A549 treated with GW870086 at 1 μM for 4 hours (cell line): ENCODE measurements at places on chromosomes 13 and 19. TPM values are rescaled to one million over a fixed set of nuclear protein-coding genes. Genes with fewer than 3 reads are reported as not detected.

Gene CALR3
- total RNA-seq: not detected in 5 replicates

Gene TMEM59L
- total RNA-seq: 3.8 to 6.1 TPM (median 5.8 TPM) in 5 replicates

Gene CGB3
- total RNA-seq: 0.38 TPM in 1 of 5 replicates, not detected in the others

Gene GGN
- 0.25 to 0.56 TPM (median 0.28 TPM) in 5 replicates for total RNA-seq

Gene EFNB2
- 3.7 to 4.5 TPM (median 4.2 TPM) in 5 replicates for total RNA-seq

Gene EPS8L1
- total RNA-seq: 5.0 to 6.5 TPM (median 5.9 TPM) in 5 replicates

Gene ARL11
- total RNA-seq: not detected in 5 replicates

Gene C19orf81
- 4.3 to 11.4 TPM (median 10.5 TPM) in 5 replicates for total RNA-seq

Gene PTPRH
- 2.7 to 5.3 TPM (median 5.1 TPM) in 5 replicates for total RNA-seq

Gene IL11
- total RNA-seq: 14.5 to 19.3 TPM (median 18.6 TPM) in 5 replicates

Gene VSTM2B
- total RNA-seq: not detected in 5 replicates

Gene KLF5
- 28.8 to 48.7 TPM (median 43.4 TPM) in 5 replicates for total RNA-seq

Gene KLF2
- total RNA-seq: 16.9 to 30.9 TPM (median 28.7 TPM) in 5 replicates

Gene PLA2G4C
- total RNA-seq: 7.9 to 17.2 TPM (median 10.4 TPM) in 5 replicates

Gene ZNF729
- not detected in 5 replicates for total RNA-seq

Gene MBOAT7
- 115 to 158 TPM (median 153 TPM) in 5 replicates for total RNA-seq

Gene KCNJ14
- 0.97 to 2.1 TPM (median 1.3 TPM) in 5 replicates for total RNA-seq

Gene NCR1
- not detected in 5 replicates for total RNA-seq

Gene IGFL3
- total RNA-seq: 0.25 TPM in 1 of 5 replicates, not detected in the others

Gene SLC6A16
- 0.62 to 1.6 TPM (median 0.81 TPM) in 5 replicates for total RNA-seq

Gene LMTK3
- total RNA-seq: 3.0 to 6.3 TPM (median 5.3 TPM) in 5 replicates

Gene TNNI3
- total RNA-seq: 5.9 to 9.6 TPM (median 8.0 TPM) in 5 replicates

Gene ZNF433
- not detected in 5 replicates for total RNA-seq

Gene TCF3
- 49.4 to 71.5 TPM (median 58.6 TPM) in 5 replicates for total RNA-seq

Gene POLRMT
- total RNA-seq: 74.9 to 100 TPM (median 98.7 TPM) in 5 replicates

Gene RNF17
- total RNA-seq: not detected in 5 replicates

Gene ERFL
- 0.23 to 0.35 TPM (median 0.29 TPM) in 5 replicates for total RNA-seq

Gene IL4I1
- total RNA-seq: 0.51 to 1.4 TPM (median 0.71 TPM) in 5 replicates

Gene SYNGR4
- total RNA-seq: 3.2 to 6.0 TPM (median 4.1 TPM) in 5 replicates

Gene PPP2R1A
- total RNA-seq: 183 to 309 TPM (median 305 TPM) in 5 replicates

Gene PLIN3
- 150 to 164 TPM (median 160 TPM) in 5 replicates for total RNA-seq

Gene KASH5
- 0.33 TPM in 1 of 5 replicates, not detected in the others for total RNA-seq

Gene SLC10A2
- total RNA-seq: not detected in 5 replicates

Gene JAK3
- 0.18 to 0.34 TPM (median 0.22 TPM) in 5 replicates for total RNA-seq

Gene COX6B1
- 1,289 to 1,613 TPM (median 1,322 TPM) in 5 replicates for total RNA-seq

Gene EFNA2
- total RNA-seq: 1.0 to 2.1 TPM (median 1.8 TPM) in 5 replicates

Gene CD79A
- 0.66 to 1.3 TPM (median 0.91 TPM) in 5 replicates for total RNA-seq

Gene PLIN5
- 0.10 to 0.15 TPM (median 0.12 TPM) in 3 of 5 replicates, not detected in the others for total RNA-seq

Gene HS6ST3
- not detected in 5 replicates for total RNA-seq

Gene OR7D4
- total RNA-seq: not detected in 5 replicates

Gene IGFL4
- total RNA-seq: 0.29 to 0.82 TPM (median 0.36 TPM) in 5 replicates

Gene KCTD15
- 43.0 to 63.3 TPM (median 55.7 TPM) in 5 replicates for total RNA-seq

Gene KLK2
- 0.14 to 0.17 TPM in 2 of 5 replicates, not detected in the others for total RNA-seq

Gene ZNF30
- 5.0 to 7.2 TPM (median 5.4 TPM) in 5 replicates for total RNA-seq

Gene CLEC17A
- not detected in 5 replicates for total RNA-seq

Gene SYT3
- 0.29 to 0.74 TPM (median 0.53 TPM) in 5 replicates for total RNA-seq

Gene ZSCAN22
- total RNA-seq: 2.1 to 2.7 TPM (median 2.4 TPM) in 5 replicates

Gene CYP4F2
- total RNA-seq: 0.08 to 0.49 TPM (median 0.30 TPM) in 4 of 5 replicates, not detected in the other

Gene ACOD1
- total RNA-seq: not detected in 5 replicates

Gene KLK15
- total RNA-seq: not detected in 5 replicates

Gene KIR3DL1
- not detected in 5 replicates for total RNA-seq

Gene DHDH
- 1.2 to 2.7 TPM (median 1.7 TPM) in 5 replicates for total RNA-seq

Gene NLRP11
- total RNA-seq: 0.03 to 0.07 TPM in 2 of 5 replicates, not detected in the others

Gene FPR2
- not detected in 5 replicates for total RNA-seq

Gene LINGO3
- not detected in 5 replicates for total RNA-seq

Gene SMAD9
- 0.05 to 0.10 TPM (median 0.06 TPM) in 5 replicates for total RNA-seq

Gene NKPD1
- total RNA-seq: 0.17 to 0.34 TPM (median 0.28 TPM) in 5 replicates
